ENCODE measurements at places on chromosomes 7 and 10. TPM values are rescaled to one million over a fixed set of nuclear protein-coding genes. Genes with fewer than 3 reads are reported as not detected.

The TMEM196 gene
- total RNA-seq, result not detected

The AZGP1 gene
- total RNA-seq, result not detected

The PWWP2B gene
- 8.1 TPM for total RNA-seq

The TDRD1 gene
- total RNA-seq, result 0.10 TPM

GRCh38 chr10:59971915-59972314, 65.6 kb upstream of the CCDC6 start:
- no peaks in the 10 kb centered on the region for H3K4me1 ChIP-seq
- no peak for DNase-seq
- H3K4me3 ChIP-seq, result no peak overlapping the region
- H3K36me3 ChIP-seq, result no peaks in the 10 kb centered on the region

- H3K36me3 ChIP-seq, result peaks cover 12% of the 10 kb centered on the region
- peak overlapping the region; percentile 55 for H3K27ac ChIP-seq
- peaks cover 21% of the 10 kb centered on the region for H3K4me1 ChIP-seq
- H3K27me3 ChIP-seq, result no peaks in the 10 kb centered on the region
- no peak overlapping the region for H3K4me3 ChIP-seq
Measured at GRCh38 chr10:133442967-133443924, 10.5 kb upstream of the SCART1 start.

- no peaks in the 10 kb centered on the region for H3K4me1 ChIP-seq
- DNase-seq, result no peak
- H3K27me3 ChIP-seq, result peaks cover 2% of the 10 kb centered on the region
- no peaks in the 10 kb centered on the region for H3K36me3 ChIP-seq
Measured at GRCh38 chr7:28077616-28078015, 103.0 kb downstream of the JAZF1 start.

- no peaks in the 10 kb centered on the region for H3K36me3 ChIP-seq
- H3K27me3 ChIP-seq, result peaks cover 21% of the 10 kb centered on the region
- no peak overlapping the region for H3K27ac ChIP-seq
- H3K4me3 ChIP-seq, result no peak overlapping the region
- DNase-seq, result no peak
- H3K4me1 ChIP-seq, result no peaks in the 10 kb centered on the region
Measured at GRCh38 chr7:484356-485101, 35.1 kb downstream of the PDGFA start.

DNA sequence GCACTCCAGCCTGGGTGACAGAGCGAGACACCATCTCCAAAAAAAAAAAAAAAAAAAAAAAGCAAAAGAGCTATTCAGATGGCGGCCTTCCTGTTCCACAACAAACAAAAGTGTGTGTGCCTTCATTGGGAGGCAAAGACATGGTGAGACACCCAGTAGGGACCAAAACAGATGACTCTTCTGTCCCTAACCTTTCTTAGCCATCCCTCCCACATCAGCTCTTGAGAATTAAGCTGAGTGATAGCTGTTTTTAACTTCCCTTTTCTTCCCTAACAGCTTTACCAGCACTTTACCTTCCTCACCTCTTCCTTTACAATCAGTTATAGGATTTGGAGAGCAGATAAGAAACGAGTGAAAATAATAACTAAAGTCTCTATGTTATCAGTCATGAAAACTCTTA, 48.2 kb downstream of the ARMH3 start:
- no peak overlapping the region for H3K27ac ChIP-seq
- no peak overlapping the region for H3K4me3 ChIP-seq
- no peaks in the 10 kb centered on the region for H3K27me3 ChIP-seq
- peaks cover 32% of the 10 kb centered on the region for H3K36me3 ChIP-seq

- H3K4me1 ChIP-seq, result no peaks in the 10 kb centered on the region
- H3K36me3 ChIP-seq, result no peaks in the 10 kb centered on the region
- H3K27me3 ChIP-seq, result peaks cover 5% of the 10 kb centered on the region
- H3K4me3 ChIP-seq, result no peak overlapping the region
Measured at GRCh38 chr7:131969560-131969959, 413.1 kb upstream of the PODXL start.

DNA sequence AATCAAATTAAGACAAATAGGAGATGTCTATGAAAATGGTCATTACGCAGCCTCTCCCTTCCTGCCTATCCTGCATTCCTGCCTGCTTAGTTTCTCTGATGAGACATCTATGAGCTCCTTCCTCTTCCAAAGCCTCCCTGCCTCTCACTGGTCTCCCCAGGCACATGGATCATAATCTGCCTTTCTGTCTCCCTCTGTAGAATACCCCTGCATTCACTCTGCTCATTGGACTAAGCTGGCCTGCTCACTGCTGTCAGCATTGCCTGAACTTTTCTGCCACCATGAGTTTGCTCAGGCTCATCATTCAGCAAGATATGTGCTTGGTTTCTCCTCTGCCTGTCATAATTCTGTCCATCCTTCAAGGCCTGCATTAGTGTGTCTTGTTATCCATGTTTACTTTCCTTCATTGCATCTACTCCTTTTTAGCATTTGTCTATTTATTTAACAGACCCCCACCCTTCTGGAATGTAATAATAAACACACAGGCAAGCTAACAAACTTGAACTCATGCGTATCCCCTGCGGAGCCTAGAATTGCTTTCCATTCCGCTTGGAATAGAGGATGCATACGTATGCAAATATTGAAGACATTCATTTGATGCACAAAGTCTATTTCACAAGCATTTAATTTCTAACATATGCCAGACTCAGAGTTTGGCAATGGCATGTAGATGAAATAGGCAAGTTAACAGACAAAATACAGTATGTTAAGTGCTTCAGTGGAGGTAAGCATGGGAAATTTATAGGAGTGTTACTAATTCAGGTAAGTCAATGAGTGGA, 88.3 kb downstream of the PTPRZ1 start:
- no peak overlapping the region for H3K4me3 ChIP-seq
- H3K27me3 ChIP-seq, result no peaks in the 10 kb centered on the region
- no peaks in the 10 kb centered on the region for H3K4me1 ChIP-seq
- H3K36me3 ChIP-seq, result no peaks in the 10 kb centered on the region
- no peak overlapping the region for H3K27ac ChIP-seq
- DNase-seq, result no peak

GRCh38 chr7:27863880-27864279, 123.9 kb downstream of the TAX1BP1 start:
- DNase-seq, result no peak
- H3K4me1 ChIP-seq, result peaks cover 10% of the 10 kb centered on the region
- H3K36me3 ChIP-seq, result no peaks in the 10 kb centered on the region
- H3K27ac ChIP-seq, result no peak overlapping the region
- no peak overlapping the region for H3K4me3 ChIP-seq
- H3K27me3 ChIP-seq, result no peaks in the 10 kb centered on the region

- H3K27me3 ChIP-seq, result no peaks in the 10 kb centered on the region
- no peaks in the 10 kb centered on the region for H3K36me3 ChIP-seq
- DNase-seq, result no peak
- H3K4me3 ChIP-seq, result no peak overlapping the region
Measured at GRCh38 chr7:80584778-80585177, 53.7 kb upstream of the CD36 start.

DNA sequence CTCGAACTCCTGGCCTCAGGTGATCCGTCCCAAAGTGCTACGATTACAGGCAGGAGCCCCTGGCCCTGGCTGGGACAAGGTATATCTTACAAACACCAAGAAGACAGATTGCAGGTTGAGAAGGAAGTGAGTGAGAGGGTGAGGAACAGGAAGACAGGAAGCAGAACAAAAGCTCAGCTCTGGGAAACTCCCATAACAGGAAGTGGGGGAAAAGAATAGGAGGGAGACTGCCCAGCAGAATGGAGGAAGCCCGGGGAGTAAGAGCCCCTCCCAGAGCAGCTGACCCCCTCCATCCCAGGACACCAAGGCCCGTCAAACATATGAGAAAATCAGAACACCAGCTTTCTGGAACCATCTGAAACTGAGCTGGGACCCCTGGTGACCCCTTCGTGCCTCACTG, 2.9 kb downstream of the TECPR1 start:
- DNase-seq, result no peak
- peak overlapping the region; percentile 48 for H3K4me3 ChIP-seq
- peaks cover 45% of the 10 kb centered on the region for H3K4me1 ChIP-seq
- H3K36me3 ChIP-seq, result peaks cover 43% of the 10 kb centered on the region
- no peaks in the 10 kb centered on the region for H3K27me3 ChIP-seq

Measured in activated CD4-positive, alpha-beta T cell treated with anti-CD3 and anti-CD28 coated beads, Interleukin-2, amount 10 ng/mL, durations not matched to agents 7 days and 5 days (primary cell).